AG04450 (cell line): ENCODE measurements at places on chromosomes 16 and 17.

- DNase-seq, result no peak
These were observed 4.4 kb downstream of the SCPEP1 start for GRCh38 chr17:56982312-56982711.

- peak; percentile 92 for DNase-seq
These were observed 28.7 kb upstream of the MYOCD start for GRCh38 chr17:12637015-12637414.

GRCh38 chr17:76137001-76137350, 4.1 kb downstream of the FOXJ1 start:
- DNase-seq, result no peak

DNA sequence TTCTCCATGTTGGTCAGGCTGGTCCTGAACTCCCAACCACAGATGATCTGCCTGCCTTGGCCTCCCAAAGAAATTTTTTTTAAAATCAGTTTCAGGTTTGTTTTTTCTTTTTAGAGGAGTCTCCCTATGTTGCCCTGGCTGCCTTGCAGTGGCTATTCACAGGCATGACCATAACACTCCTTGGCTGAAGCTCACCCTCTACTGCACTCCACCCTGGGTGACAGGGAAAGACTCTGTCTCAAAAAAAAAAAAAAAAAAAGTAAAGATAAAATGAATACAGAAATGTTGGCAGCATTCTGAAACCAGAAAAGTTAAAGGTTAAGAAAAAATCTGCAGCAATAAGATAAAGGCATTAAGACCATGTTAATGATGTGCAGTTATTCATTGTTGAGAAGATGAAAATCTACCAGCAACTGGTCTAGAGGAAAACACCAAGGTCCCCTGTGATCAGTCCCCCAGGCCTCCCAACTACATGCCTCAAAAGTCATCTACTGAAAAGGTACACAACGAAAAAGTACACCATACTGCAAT, 15.1 kb downstream of the YWHAE start:
- no peak for DNase-seq

GRCh38 chr16:58039829-58040495, 14.4 kb downstream of the MMP15 start:
- DNase-seq, result no peak

GRCh38 chr16:25914357-25914962, 222.7 kb downstream of the HS3ST4 start:
- no peak for DNase-seq

GRCh38 chr16:19147627-19148026, 20.4 kb upstream of the SYT17 start:
- DNase-seq, result no peak

- DNase-seq, result no peak
These were observed 38.6 kb upstream of the TENT4B start for GRCh38 chr16:50114357-50115129.

DNA sequence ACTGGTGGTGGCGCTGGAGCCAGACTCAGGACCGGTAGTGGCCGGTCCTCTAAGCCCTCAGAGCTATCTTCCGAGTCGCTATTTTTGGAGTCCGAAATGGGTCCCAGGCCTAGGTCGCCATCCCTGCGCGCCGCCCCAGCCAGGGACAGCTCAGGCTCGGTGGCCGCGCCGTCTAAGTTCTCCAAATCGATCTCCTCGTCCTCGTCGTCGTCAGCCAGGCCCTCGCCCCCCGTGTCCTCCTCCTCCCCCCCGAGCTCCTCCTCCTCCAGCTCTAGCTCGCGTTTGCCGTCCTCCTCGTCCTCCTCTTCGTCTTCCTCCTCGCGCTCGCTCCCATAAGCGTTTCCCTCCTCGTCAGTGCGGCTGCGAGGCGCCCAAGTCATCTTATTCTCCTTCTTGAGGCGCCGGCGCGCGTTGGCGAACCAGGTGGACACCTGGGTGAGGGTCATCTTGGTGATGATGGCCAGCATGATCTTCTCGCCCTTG, 1.6 kb downstream of the IRX3 start:
- no peak for DNase-seq

GRCh38 chr17:43766413-43767052, 7.9 kb upstream of the SOST start:
- DNase-seq, result no peak

DNA sequence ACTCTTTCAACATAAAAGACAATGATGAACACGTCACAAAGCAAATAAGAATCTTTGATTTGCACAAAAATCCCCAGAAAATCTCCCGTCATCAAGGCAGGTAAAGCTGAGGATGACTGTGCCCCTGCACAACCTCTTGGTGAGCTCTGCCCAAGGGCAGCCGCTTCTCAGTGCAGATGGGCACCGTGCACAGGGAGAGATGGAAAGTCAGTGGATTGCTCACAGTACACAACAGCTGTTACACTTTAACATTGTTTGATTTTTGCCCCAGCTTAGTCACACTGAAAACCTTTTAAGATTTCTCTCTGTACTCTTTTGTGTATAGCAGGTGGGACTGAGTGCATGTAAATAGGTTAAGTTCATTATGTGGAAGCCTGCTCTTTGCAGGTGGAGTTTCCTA, 104.2 kb downstream of the CDK5R1 start:
- no peak for DNase-seq

DNA sequence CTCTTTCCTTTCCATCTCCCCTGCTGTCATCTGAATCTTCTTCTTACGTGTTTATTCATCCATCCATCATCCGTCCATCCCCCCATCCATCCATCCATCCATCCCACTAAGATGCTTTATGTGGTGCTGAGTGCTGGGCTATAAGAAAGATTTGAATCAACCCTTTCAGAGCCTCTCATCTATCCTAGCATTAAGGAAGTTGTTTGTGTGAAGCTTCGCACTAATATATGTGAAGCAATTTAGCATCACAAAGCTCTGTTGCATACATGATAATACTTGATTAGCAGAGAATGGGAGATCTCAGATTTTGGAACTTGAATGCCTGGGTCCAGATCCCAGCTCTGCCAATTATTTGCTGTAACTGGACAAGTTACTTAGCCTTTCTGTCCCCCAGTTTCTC, 255.7 kb downstream of the SHISA9 start:
- no peak for DNase-seq

DNA sequence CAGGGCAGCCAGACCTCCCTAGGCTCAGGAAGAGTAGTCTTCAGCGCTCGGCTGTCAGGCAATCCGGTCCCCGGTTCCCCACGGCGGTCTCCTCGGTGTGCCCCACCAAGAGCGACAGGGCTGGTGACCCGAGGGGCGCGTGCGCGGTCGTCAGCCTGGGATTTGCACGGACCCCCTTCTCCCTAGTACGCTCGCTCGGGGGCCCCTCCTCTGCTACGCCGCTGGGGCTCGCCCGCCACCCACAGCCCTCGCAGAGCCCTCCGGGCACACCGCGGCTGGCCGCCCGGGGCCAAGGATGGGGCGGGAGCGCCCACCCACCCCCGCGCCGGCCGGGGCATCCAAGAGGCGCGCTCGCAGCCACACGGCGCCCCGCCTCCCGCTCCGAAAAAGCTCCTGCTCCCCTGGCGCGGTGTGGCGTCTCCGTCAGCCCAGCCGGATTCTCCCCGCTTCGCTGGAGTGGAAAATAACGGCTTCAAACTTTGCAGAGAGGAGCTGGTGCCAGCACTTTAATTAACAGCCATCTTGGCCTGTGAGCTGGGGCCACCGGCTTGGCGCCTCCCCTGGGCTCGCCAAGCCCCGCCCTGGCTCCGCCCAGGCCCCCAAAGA, 2.1 kb upstream of the C1QL1 start:
- DNase-seq, result no peak

DNA sequence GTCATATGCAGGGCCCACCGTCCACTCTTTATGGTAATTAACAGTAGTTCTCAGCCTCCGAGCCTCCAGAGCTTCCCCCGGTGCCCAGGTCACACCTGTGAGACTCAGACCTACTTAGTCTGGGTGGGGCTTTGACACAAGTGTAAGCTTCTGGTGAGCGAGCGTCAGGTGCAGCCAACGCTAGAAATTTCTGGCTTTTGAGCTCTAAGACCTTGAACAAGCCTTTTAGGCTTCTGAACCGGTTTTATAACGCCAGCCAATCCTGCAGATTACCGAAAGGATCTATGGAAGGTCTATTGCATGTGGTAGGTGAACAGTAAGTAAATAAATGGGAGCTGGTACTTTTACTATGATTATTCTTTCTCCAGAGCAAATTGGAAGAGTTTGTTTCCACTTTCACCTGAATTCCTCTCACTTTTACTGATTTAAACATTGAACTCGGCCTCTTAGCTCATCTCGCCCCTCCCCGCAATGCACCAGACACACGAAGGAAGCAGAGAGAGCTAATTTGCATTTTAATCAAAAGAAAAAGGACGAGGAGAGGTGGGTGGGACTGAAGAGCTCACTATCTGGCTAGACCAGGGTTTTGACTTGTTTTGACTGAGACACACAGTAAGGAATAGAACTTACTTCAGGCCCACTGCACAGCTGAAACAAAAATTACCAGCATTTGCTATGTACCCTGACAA, 47.1 kb downstream of the ABAT start:
- no peak for DNase-seq

DNA sequence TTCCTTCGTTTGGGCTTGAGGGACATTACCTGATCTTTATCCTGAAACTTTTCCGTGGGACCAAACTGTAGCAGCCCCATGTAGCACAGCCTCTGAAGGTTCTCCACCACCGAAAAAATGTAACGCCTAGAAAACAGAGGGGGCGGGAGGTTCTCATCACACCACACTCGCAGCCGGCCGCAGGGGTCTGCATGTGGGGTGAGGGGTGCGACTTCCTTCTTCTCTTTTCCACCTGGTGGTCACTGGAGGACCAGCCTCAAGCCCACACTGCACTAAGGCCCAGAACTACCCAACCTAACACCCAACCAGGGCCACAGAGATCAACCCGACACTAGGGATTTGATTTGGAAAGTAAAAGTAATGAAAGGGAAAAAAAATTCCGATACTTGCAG, 57.1 kb downstream of the GTF3C1 start:
- no peak for DNase-seq
